AG20443 (cell line): ENCODE measurements at places on chromosomes 3 and 15.

- no peak for DNase-seq
Observed at GRCh38 chr3:191328383-191328961, 722 bp upstream of the CCDC50 start.

DNA sequence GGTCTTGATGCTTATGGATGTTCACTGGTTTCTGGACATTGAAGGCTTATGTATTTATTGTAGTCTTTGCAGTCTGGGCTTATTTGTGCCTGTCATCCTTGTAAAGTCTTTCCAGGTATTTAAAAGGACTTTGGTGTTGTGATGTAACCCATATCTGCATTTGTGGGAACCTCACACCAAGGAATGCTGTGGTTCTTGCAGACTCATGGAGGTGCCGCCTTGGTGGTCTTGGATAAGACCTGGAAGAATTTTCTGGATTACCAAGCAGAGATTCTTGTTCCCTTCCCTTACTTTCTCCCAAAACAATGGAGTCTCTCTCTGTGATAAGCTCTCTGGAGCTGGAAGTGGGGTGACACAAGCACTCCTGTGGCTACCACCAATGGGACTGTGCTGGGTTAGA lies 363.5 kb upstream of the NECTIN3 start:
- no peak for DNase-seq

GRCh38 chr3:139994891-139995290 lies 59.9 kb downstream of the CLSTN2 start:
- DNase-seq = no peak

DNA sequence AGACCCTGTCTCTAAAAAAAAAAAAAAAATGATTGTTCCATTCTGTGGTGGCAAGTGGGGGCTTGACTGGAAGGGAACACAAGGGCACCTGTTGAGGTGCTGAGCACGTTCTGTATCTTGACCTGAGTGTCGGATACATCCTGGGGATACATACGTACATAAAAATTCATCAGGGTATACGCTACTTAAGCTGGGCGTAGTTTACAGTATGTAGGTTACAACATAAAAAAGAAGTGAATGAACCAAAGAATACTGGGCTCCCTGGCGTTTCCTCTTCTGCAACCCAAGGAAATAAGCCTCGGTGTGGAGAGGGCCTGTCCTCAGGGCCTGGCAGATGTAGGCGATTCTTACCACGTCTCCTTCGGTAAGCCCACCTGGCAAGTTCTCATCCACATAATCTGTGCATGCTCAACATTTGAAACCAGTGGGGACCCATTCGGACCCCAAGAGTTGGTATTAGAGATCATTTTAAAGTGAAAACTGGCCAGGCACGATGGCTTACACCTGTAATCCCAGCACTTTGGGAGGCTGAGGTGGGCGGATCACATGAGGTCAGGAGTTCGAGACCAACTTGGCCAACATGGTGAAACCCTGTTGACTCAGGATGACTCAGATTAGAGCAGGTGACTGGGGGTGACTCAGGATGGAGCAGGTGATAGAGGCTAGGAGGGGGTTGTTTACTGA lies 5.1 kb upstream of the MUC20 start:
- DNase-seq = no peak

GRCh38 chr15:50261981-50262380 lies 3.5 kb downstream of the HDC start:
- DNase-seq = no peak

DNA sequence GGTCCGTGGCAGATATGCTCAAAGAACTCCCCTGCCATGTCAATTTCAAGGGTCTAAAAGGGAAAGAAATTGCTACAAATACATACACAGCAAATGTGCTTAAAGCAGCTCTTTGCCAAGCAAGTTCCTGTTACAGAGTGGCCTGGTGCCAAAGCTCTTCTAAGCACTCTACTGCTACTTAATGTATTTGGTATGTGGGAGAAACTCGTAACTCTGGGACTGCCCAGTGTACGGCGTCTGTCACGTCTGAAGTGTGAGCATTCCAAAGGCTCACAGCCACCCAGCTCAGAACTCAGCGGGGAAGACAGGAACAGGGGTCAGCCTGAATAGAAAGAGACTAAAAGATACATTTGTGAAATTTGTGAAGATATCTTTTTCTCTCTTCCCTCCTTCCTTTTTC lies 54.6 kb downstream of the RBMS3 start:
- peak; percentile 81 for DNase-seq

DNA sequence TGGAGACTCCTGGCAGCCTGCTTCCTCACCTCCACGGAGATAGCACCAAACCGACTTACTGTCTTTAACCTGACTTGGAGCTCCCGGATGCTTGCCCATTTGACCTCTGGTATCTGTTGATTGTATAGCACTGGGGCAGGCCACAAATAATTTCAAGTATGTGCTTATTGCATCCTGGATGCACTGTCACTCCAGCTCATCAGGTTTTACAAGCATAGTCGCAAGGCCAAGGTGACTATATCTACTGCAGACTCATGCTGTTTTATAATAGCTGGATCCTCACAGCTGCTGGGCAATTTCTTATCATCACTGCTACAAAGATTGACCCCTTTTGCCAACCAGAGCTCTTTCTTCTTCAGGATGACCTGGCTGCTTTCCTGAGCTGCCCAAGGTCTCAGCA lies 45.6 kb downstream of the PEX5L start:
- DNase-seq = no peak

GRCh38 chr3:13689373-13690260 lies 140.7 kb downstream of the FBLN2 start:
- DNase-seq = no peak

- no peak for DNase-seq
Observed at GRCh38 chr3:25900161-25900560, 110.3 kb downstream of the OXSM start.

GRCh38 chr15:67093504-67093862 lies 28.1 kb downstream of the SMAD3 start:
- no peak for DNase-seq

- DNase-seq = peak; percentile 12
Observed at GRCh38 chr15:85622221-85622831, 172.4 kb downstream of the KLHL25 start.

DNA sequence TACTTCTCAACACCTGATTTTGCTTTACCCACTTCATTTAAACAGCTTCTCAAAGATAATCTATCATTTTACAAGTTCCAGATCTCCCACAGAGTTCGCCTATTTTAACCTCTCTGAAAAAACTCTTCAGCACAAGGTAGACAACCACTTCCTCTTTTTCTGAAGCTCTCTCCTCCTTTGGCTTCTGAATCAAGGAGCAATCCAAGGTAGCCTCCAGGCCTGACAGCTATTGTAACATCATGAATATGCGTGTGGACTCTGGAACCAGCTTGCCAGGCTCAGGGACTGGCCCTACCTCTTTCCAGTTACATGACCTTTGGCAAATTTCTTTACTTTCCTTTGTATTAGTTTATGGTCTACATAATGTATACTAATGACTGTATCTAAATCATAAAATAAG lies 405.9 kb upstream of the ZNF385D start:
- DNase-seq = no peak

DNA sequence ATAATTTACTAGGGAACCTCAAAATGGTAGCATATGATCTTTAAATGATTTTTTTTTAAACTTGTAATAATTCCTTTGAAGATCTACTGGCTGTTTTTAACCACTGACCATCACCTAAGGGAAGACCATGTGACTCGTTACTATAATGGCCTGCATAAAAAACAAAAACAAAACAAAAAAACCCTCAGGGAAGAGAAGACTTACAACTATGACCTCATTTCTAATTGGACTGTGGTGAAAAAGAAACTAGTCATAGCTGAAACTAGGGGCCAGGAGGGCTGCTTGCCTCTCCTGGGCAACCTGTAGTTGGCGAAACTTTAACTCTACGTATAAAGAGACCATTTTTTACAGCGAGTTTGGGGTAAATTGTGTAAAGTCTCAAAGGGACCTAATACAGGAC lies 23.0 kb downstream of the PAQR9 start:
- DNase-seq = no peak

- no peak for DNase-seq
Observed at GRCh38 chr15:89648106-89649012, 6.9 kb downstream of the KIF7 start.

- DNase-seq = no peak
Observed at GRCh38 chr15:80061582-80061981, 2.1 kb downstream of the ZFAND6 start.

DNA sequence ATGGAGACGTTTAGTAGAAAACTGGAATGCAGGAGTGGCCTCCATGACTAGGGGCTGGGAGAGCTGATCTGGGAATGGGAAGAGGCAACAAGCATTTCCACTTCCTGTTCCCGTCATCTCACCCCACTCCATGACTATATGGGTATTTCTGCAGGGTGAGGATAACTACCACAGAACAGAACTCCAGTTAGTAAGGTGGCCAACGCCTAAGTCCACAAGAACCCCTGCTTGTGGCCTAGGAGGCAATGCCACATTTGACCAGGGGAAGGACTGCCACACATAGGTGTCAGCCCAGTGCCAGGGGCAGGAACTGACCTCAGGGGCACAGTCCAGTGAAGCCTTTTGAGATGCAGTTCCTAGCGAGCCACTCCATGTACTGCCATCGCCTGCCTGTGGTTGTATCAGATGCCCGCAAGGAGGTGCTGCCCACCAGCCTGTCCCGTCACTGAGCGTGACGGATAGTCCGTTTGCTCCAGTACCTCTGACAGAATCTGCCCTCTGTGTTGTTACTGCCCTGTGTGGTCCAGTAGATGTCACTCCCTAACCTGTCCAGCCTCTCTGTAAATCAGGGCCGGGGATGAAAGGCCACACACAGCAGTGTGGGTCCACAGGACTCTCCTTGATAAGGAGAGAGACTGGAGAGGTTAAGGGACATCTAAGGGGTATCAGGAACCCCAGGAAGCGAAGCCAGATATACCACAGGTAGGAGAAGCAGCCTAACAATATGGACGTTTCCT lies 3.5 kb upstream of the MTFMT start:
- peak; percentile 49 for DNase-seq

DNA sequence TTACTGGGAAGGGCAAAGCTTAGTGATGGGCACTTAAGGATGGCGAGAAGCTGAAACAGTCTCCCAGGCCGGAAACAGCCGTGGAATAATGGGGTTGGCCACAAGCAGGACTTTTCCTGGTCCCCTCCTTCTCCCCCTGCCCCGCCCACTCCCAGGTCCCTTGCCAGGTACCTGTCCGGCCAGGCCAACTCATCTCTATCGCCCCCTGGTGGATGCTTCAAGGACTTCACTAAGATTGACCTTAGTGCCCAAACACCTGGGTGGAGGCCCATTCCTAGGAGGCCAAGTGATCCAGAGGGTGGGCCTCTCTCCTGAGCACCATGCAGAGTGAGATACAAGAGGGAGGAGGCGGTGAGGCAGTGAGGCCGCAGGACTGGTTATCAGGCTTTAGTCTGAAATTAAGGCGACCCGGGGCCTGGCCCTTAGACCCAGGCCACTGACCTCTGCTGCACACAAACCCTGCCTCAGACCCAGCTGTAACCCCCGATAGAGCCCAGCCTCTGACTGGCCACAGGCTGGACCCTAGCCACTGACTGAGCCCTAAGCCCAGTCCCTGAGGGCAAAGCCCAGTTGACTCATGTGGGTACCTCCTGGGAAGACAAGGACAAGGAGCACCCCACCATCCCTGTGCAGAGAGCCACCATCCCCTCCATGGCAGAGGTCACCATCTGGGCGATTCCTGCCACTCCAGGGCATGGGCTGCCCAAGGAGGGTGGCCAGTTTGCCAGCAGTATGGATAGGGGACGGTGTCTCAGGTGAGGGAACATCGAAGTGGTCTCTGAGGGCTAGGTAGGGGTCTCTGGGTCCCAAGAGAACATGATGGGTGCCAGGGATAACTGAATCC lies 37.6 kb downstream of the VIPR1 start:
- peak; percentile 61 for DNase-seq

DNA sequence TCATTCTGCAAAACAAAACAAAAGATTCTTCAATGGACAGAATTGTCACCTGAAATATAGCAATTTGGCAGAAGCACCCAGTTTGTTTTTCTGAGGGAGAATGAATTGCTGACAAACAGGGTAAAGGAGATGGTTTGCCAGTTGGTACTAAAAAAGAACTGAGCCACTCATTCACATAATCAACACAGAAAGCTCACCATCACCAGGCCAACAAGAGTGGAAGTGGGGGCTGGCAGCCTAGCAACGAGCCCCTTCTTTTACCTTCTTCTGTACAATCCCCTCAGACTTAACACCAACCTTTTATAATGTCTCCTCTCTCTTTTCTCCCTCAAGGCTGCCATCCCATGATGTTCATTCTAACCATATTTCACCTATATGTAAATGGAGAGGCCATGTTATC lies 5.9 kb downstream of the TOP2B start:
- no peak for DNase-seq

DNA sequence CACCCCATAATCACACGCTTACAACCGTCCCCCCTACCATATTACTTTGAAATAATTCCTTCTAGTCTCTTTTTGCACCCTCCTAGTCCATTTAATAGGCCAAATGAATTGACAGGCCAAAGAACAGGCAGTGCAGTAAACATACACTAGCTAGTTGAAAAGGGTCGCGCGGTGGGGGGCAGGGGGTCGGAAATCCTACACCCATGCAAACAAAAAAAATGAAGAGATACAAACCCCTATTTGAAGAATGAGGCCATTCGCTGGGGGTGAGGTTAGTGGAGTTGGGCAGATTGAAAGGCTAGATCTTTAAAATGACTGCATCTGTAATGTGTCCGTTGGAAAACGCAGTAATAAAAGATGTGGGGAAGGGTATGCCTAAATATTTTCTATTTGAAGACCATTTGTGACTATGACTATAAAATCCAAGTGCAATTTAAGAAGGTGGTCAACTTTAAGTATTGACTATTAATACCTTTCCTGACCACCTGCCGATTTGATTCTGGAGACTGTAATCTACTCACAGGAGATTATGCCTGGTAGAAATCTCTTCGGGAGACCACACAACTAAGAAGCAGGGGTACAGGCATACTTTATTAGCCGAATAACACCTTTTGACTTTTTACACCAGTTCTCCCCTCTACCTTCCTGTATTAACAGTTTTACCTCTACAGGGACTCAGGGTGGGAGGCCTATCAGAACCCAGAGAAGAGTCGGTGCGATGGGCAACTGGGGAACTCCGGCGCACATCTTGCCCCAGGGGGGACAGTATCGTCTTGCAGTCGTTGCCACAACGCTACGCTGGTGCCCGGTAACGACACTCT lies 762 bp upstream of the ARL6 start:
- DNase-seq = no peak

DNA sequence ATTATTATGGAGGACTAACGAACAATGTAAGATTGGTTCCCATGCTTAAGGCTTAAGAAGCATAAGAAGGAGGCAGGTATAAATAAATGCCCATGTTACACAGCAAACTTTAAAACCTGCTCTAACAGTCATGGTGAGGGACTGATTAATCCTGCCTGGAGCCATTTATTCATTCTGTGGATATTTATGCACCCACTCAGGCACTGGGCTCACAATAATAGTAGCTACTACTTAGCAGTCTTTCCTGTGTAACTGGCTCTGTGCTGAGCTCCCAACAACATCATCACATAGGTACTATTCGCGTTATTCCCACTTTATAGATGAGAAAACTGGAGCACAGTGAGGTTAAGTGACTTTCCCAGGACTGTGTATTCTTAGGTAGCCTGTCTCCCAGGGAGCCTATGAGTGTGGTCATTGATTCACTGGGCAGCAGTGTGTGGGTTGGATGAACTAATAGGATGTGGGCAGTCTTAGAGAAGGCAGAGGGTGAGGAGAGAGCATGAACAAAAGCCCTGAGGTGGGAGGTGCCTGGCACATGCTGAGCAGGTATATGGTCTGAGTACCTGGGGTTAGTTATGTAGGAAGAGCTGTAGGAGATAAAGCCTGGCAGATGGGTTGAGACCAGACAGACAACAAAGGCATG lies 44.1 kb upstream of the UMPS start:
- no peak for DNase-seq
